Foreskin melanocyte (primary cell): ENCODE measurements at places on chromosomes 11 and 22.

GRCh38 chr11:17770048-17770652 lies 35.6 kb downstream of the KCNC1 start:
- DNase-seq, result no peak

DNA sequence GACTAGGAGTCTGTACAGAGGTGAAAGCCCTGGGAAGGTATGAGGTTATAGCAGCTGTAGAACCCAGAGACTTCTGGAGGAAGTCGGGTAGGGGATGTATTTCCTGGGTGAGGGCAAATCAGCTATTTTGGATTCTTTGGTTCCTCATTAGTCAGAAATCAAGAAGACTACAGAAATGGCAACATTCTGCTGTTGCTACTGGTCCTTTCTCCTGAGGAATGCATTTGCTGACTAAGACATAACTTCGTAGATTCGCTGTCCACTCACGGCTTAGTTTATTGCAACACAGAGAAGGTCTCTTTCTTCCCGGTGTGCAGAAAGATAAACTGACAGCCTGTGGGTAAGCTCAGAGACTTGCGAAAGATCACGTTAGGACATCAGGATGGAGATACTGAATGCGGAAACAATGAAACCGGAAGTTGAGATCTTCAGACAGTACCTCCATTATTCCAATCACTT lies 25.3 kb upstream of the SESN3 start:
- no peak for DNase-seq

DNA sequence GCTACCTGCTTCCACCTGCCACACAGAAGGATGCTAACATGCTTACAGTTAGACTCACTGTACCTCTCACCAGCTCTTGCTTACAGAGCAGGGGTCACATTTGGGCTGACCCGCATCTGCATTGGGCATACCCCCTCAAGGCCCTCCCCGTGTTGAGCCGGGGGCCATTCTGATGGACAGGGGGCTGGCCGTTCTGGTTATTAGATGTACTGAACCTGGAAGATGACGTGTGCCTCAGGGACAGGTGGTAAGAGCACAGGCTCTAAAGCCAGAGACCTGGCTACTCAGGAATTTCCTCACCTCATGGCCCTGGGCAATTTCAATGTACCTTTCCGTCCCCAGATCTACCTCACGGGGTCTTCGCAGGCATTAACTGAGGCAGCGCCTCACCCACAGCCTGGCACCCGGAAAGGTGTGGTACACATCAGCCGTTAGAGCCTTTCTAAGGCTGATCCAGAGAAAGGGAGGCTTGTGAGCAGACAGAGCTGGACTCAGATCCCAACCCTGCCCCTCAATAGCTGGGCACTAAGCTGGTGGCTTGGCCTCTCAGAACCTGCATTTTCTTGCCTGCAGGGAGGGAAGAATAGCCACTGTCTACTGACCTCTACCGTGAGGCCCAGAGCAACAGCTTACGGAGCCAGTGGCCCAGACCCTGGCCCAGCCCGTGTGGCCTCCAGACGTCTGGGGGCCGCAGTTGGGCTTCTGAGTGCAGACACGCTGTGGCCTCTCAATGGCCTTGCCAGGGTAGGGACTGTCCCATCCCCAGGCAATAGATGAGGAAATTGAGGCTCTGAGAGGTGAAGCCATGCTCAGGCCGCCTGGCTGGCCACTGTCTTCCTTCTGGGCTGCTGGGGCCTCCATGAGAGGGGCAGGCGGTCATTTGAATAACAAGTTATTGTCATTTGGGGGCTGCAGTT lies 100.6 kb downstream of the MORC2 start:
- DNase-seq, result no peak

DNA sequence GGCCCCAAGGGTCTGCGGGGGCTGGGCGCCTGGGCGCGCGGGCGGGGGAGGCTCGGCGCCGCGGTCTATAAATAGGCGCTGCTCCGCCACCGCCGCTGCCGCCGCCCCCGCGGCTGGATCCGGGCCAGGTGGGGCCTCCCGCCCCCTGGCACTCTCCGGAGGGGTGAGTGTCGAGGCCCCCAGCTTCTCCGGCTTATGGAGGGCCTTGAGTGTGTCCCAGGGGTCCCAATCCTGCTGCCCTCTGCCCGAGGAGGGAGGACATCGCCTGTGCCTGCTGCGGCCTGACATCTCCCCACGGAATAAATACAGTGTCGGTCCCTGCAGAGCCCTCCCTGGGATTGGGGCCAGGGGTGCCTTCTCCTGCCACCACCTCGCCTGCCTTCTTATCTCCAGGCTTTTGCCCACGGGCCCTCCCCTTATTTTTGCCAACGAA lies 4.3 kb upstream of the GP1BB start:
- no peak for DNase-seq

DNA sequence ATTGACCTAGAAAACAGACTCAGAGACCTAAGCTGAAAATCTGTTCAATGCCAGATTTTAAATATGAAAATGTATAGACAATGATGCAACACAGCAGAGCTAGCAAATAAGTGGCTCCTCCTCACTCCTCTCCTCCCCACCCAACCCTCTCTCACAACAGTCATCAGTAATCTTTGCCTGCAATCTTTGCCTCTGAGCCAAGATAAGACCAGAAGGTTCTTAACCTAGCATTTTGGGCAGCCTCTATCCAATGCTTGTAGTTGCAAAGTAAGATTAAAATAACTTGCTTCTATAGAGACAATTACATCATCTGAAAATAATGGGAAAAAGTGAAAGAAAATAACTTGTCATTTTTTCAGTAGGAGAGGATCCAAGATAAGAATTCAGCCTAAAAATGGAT lies 117.3 kb downstream of the PARVA start:
- DNase-seq, result no peak

GRCh38 chr11:4025248-4025966 lies 69.2 kb upstream of the RRM1 start:
- DNase-seq, result peak; percentile 61

DNA sequence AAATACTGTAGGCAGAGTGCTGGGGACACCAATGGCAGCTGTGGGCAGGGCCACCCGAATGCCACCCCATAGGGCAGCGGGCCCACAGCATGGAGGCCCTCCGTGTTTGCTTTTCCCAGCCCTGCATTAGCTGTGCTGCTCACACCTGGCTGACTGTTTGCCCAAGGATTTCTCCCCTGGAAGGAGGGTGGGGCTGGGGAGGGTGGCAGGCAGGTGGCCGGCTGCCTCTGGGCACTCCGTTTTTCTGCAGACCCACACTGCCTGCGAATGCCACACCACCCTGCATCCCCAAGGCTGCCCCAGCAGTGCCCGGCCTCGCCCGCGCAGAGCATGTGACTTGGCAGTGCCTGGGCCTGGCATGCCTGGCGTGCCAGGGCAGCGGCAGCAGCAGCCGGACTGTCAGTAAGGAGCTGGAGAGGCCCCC lies 19.6 kb downstream of the DAGLA start:
- no peak for DNase-seq

DNA sequence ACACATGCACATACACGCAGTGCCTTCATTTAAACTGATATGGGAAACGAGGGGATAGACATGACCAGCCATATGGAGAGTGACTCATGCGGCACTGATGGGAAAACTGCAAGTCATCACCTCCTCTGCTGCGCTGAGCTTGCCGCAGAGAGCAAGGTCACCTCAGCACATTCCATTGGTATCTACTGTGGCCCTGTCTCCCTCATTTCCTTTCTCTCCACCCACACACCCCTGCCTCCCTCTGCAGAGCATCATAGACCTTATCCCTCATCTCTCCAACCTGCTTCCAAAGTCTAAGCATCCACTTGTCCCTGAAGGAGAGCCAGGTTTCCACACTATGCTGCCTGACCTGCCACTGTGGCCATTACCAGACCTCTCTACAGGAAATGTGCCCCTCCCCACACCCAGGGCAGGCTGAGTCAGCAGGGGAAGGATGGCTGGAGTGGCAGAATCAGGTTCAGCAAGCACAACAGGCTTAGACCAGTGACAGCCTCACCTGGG lies 116.9 kb upstream of the SNX19 start:
- DNase-seq, result no peak

- no peak for DNase-seq
Observed at GRCh38 chr11:68988491-68988890, 7.7 kb upstream of the MRGPRD start.

DNA sequence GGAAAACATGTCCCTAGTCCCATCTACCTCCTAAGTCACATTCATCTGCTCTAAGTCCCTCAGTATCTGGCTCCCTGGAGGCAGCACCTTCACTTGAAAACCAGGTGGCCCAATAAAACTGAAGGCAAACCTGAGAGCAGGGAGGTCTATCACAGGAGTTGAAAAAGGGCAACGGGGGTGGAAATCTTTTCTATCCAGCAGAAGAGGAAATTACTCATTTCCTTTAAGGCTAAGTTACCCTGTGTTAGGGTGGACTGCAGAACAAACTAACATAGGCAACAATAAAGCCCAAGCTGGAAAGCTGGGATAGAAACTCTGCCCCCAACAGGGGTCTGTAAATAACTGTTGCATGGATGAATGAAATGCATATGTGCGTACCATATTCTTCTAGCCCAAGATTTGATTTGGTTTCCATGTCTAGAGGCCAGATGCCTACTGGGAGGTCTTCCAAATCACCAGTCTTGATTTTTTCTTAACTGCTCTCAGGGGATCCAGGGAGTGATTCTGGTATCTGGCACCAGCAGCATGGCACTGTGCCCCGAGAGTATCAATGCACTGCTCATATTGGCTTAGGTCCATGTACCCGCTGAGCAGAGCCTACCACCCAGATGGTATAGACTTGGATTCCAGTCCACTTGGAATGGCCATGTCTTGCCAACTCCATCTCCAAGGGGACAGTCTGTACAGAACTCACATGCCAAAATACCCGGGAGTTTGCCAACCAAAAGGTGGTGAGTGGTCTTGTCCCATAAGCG lies 350.0 kb upstream of the NCAM1 start:
- no peak for DNase-seq

GRCh38 chr11:65421794-65422632 lies 585 bp upstream of the NEAT1 start:
- peak; percentile 93 for DNase-seq

DNA sequence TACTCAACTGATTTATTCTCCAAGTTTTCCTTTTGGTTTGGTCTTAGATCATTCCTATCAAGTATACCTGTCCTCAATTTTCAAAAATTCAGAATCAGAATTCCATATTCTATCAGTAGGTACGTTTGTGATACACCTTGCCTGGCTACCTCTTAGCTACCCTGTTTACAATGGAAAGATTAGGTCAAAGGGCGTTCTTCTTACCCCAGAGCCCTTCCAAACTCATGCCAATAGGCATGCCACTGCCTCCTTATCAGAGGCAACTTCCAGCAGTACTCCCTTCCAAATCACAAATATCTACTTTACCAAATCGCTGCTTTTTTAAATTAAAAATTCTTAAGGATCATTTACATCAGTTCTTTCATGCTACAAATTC lies 1.0 kb downstream of the PATL1 start:
- DNase-seq, result no peak

DNA sequence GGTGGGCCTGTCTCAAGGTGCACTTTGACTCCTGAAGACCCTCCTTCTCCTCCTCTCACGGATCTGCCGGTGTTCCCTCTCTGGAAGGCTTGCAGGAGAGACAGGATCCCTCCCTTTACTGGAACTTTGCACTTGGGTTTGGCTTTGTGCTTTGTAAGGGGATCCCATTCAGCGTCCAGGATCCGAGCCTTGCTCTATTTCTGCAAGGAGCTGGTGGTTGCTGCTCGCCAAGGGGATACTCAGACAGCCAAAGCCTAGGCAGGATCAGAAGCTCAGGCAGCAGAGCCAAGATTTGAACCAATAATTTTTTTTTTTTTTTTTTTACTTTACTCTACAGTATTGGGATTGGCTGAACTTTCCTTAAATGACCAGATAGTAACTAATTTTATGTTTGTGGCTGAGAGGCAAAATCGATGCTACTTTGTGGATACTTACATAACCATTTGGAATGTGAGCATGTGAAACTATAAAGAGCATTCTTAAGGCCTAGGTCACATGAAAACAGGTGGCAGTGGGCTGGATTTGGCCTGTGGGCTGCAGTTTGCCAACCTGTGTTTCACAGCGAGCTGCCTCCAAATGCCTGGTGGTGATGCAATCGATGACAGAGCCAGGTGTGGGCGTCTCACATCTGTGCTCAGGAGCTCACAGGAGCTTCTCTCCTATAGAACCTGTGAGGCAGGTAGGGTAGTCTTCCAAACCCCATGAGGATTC lies 25.2 kb downstream of the BCR start:
- no peak for DNase-seq

- no peak for DNase-seq
Observed at GRCh38 chr11:122359081-122359571, 243.1 kb upstream of the BLID start.

DNA sequence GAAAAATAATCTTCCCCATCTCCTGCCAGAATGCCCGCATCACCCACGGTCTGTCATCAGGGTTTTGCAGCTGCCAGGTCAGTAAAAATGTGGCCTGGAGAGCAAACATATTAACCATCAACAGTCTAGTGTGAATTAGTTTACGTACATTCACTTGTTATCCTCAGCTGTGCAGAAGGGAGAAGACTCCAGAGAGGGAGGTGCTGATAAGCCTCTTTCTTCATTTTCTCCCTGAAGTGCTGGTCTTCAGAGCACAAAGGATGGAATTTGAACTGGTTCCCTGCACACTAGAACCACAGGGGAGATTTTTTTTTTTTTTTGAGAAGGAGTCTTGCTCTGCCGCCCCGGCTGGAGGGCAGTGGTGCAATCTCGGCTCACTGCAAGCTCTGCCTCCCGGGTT lies 8.2 kb downstream of the FGF19 start:
- no peak for DNase-seq

DNA sequence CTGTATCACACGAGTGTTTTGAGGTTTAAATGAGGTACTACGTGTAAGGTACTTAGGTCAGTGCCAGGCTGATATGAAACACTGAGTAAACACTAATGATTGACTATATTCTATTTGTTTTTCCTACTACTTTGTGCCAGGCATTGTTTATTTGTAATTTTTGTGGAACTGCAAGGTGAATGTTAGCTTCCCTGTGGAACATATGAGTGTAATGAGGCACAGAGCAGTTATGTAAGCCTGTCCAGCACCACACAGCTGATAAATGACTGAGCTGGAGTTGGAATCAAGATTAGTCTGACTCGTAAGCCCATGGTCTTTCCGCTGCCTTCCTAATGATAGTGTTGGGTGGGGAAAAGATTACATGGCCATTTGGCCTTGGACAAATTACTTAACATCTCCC lies 5.9 kb downstream of the SLC37A2 start:
- no peak for DNase-seq

DNA sequence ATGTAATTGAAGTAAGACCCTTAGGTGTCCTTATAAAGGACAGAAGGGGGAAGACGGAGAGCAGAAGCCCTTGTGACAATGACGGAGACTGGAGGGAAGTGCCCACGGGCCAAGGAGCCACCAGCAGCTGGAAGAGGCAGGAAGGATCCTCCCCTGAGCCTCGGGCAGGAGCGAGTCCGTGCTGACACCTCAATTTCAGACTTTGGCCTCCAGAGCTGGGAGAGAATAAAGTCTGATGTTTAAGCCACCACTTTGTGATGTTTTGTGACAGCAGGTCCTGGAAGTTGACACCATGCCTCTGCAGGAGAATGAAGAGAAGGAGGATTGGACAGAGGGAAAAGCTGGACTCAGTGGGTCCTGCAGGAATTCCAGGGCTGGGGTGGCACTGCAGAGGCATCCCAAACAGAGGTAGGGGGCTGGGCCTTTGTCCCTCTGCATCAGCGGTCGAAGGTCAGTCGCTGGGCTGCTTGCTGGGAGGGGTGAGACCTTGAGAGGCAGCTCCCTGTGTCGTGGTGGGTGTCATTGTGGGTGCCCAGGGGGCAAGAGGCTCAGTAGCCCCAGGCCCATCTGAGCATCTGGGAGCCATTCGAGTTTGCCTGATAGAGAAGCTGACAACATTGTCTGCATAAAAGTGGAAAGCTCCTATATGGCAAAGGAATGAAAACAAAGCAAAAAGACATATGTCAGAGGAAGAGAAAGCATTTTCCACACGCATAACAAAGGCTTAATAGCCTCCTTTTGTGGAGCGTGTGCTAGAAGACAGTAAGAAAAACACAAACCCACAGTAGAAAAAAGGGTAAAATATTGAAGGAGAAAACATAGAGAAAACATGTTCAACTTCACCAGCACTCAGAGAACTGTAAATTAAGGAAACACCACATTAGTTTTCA lies 68.8 kb downstream of the RTL6 start:
- DNase-seq, result no peak
